Astrocyte (in vitro differentiated cells and primary cell): ENCODE measurements at places on chromosomes 13 and 19. TPM values are rescaled to one million over a fixed set of nuclear protein-coding genes. Genes with fewer than 3 reads are reported as not detected.

GRCh38 chr13:45370922-45371406 is 30.0 kb upstream of the TPT1 start:
- no peaks in the 10 kb centered on the region for H3K36me3 ChIP-seq
- no peak overlapping the region for H3K27ac ChIP-seq
- H3K4me1 ChIP-seq, result peaks cover 10% of the 10 kb centered on the region
- H3K4me3 ChIP-seq, result no peak overlapping the region

DNA sequence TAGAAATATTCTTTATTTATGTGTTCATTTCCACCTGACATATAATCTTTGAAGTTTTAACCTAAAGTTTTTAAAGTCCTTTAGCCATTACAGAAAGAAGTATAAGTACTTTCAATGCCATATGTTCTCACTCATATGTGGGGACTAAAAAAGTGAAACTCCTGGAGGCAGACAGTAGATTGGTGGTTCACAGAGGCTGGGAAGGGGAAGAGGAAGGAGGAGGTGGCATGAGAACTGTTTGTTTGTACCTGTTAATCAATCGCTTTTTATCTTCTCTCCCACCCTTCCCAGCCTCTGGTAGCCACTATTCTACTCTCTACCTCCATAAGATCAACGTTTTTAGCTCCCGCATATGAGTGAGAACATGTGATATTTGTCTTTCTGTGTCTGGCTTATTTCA is 131.1 kb downstream of the MYO16 start:
- no peak for DNase-seq
- no peaks in the 10 kb centered on the region for H3K36me3 ChIP-seq
- no peaks in the 10 kb centered on the region for H3K27me3 ChIP-seq
- no peaks in the 10 kb centered on the region for H3K4me1 ChIP-seq

- H3K4me3 ChIP-seq, result no peak overlapping the region
- no peaks in the 10 kb centered on the region for H3K36me3 ChIP-seq
- H3K27ac ChIP-seq, result no peak overlapping the region
- no peak for DNase-seq
- no peaks in the 10 kb centered on the region for H3K4me1 ChIP-seq
These were observed 24.1 kb downstream of the RDH8 start for GRCh38 chr19:10037367-10037766.

The DCT gene
- total RNA-seq, result 0.05 TPM in 1 of 2 replicates, not detected in the other

The FBXO27 gene
- total RNA-seq, result 4.1 and 7.1 TPM in 2 replicates

The SPC24 gene
- 2.0 and 3.2 TPM in 2 replicates for total RNA-seq

The DLL3 gene
- total RNA-seq, result 0.84 and 0.89 TPM in 2 replicates

- no peak overlapping the region for H3K4me3 ChIP-seq
- no peaks in the 10 kb centered on the region for H3K36me3 ChIP-seq
- H3K4me1 ChIP-seq, result no peaks in the 10 kb centered on the region
- no peak overlapping the region for H3K27ac ChIP-seq
- no peaks in the 10 kb centered on the region for H3K27me3 ChIP-seq
These were observed 19.2 kb upstream of the ZNF175 start for GRCh38 chr19:51551673-51552432.
